Keratinocyte (primary cell): ENCODE measurements at places on chromosomes 16 and 17.

DNA sequence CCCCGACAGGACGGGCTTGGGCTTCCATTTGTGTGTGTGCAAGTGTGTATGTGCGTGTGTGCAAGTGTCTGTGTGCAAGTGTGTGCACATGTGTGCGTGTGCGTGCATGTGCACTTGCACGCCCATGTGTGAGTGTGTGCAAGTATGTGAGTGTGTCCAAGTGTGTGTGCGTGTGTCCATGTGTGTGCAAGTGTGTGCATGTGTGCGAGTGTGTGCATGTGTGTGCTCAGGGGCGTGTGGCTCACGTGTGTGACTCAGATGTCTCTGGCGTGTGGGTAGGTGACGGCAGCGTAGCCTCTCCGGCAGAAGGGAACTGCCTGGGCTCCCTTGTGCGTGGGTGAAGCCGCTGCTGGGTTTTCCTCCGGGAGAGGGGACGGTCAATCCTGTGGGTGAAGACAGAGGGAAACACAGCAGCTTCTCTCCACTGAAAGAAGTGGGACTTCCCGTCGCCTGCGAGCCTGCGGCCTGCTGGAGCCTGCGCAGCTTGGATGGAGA is 23.1 kb upstream of the ITGAX start:
- no peaks in the 10 kb centered on the region for H3K4me1 ChIP-seq
- no peaks in the 10 kb centered on the region for H3K36me3 ChIP-seq
- no peak overlapping the region for H3K4me3 ChIP-seq
- H3K27me3 ChIP-seq, result peaks cover 41% of the 10 kb centered on the region

DNA sequence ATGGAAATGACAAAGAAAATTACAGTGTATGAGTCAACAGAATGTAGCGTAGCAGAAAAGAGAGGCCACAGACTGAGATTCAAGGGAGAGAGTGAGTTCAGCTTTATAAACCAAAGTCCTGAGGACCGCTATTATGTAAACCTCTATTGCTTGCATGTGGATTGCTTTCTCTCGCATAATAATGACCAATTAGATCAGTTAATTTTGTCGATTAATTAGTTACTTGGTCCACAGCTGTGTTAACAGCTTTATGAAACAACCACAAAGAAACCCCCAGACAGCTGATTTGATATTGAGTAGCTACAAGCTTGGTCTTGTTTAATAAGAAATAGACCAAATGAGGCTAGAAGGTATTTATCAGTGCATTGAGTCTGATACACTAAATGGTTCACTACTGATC is 291.8 kb upstream of the ERCC4 start:
- no peak overlapping the region for H3K4me3 ChIP-seq
- no peak for DNase-seq
- H3K36me3 ChIP-seq, result no peaks in the 10 kb centered on the region
- H3K27ac ChIP-seq, result no peak overlapping the region

GRCh38 chr16:58507195-58507962 is 7.4 kb downstream of the NDRG4 start:
- peaks cover 2% of the 10 kb centered on the region for H3K36me3 ChIP-seq
- DNase-seq, result no peak
- no peak overlapping the region for H3K27ac ChIP-seq
- H3K4me1 ChIP-seq, result no peaks in the 10 kb centered on the region
- no peaks in the 10 kb centered on the region for H3K27me3 ChIP-seq

DNA sequence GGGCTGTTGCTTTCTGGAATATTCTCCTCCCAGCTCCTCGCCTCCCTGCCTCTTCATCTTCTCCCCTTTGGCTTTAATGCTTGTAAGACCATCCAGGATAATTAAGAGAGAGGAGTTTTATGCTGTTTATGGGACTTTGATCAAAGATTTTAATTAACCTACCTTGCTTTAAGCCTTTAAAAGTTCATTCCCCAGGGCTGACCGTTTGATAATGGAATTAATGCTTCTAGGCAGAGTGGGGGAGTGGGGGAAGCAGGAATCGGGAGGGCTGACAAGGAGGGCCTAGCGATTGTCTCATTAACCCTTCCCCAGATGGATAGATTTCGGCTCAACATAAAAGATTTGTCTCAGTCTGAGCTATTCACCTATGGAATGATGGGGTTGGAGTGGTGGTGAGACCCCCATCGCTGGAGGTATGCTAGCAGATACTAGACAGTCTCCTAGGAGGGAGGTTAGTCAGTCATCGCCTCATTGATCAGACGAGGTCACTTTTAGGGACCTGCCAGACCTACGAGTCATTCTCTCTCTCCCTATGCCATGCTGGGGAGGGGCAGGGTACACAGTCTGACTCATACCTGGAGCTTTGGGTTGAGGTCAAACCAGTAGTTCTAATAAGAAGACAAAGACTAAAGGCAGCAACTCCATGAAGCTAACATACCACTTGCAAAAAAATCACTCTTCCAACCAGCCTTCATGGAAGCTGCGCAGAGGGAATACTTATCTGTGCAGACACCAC is 236.6 kb upstream of the NLRP1 start:
- peaks cover 7% of the 10 kb centered on the region for H3K4me1 ChIP-seq
- no peak overlapping the region for H3K4me3 ChIP-seq
- no peak for DNase-seq
- no peak overlapping the region for H3K27ac ChIP-seq
- peaks cover 11% of the 10 kb centered on the region for H3K27me3 ChIP-seq
- H3K36me3 ChIP-seq, result no peaks in the 10 kb centered on the region

- H3K27ac ChIP-seq, result no peak overlapping the region
- H3K36me3 ChIP-seq, result peaks cover 24% of the 10 kb centered on the region
- no peak for DNase-seq
Observed at GRCh38 chr16:30351001-30351441, 4.1 kb downstream of the CD2BP2 start.

- DNase-seq, result no peak
- peak overlapping the region; percentile 95 for H3K27ac ChIP-seq
- H3K36me3 ChIP-seq, result no peaks in the 10 kb centered on the region
Observed at GRCh38 chr16:14510581-14510938, 119.5 kb downstream of the PARN start.

DNA sequence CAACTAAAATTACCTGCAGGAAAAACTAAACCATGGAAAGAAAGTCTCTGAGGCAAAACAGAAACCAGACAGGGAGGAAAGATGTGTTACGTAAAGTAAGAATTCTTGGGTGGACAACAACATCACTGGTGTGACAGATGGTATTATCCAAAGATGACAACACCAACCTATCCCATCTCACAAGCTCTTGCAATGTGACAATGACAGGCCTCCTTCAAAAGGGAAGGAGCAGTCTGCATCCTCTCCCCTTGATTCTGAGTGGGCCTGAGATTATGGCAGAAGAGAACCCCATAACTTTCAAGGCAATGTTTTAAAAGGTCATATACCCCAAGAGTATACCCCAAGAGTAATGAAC is 17.6 kb upstream of the KDM8 start:
- H3K4me3 ChIP-seq, result no peak overlapping the region
- no peaks in the 10 kb centered on the region for H3K4me1 ChIP-seq
- H3K36me3 ChIP-seq, result no peaks in the 10 kb centered on the region
- H3K27ac ChIP-seq, result no peak overlapping the region
- DNase-seq, result no peak

DNA sequence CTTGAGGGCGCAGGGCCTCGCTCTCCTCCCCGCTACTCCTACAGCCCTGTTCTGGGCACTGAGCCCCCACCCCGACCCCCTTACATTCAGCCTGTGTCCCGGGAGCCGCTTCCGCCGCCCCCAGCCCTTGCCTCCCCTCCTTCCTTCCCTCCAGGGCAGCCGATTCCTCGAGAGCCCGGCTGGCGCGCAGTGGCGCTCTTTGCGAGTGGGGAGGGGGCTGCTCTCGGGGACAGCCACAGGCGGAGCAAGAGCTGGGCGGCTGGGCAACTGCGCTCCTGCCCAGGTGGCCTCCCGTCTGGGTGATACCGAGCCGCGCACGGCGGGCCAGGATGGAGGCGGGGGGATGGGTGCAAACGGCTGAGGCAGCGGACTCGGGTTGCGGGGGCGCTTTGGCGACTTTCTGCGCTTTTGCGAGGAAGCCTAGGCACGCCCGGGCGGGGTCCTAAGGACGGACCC is 1.2 kb downstream of the MMP15 start:
- no peaks in the 10 kb centered on the region for H3K27me3 ChIP-seq
- no peaks in the 10 kb centered on the region for H3K36me3 ChIP-seq
- H3K27ac ChIP-seq, result no peak overlapping the region
- H3K4me1 ChIP-seq, result peaks cover 31% of the 10 kb centered on the region
- no peak for DNase-seq

DNA sequence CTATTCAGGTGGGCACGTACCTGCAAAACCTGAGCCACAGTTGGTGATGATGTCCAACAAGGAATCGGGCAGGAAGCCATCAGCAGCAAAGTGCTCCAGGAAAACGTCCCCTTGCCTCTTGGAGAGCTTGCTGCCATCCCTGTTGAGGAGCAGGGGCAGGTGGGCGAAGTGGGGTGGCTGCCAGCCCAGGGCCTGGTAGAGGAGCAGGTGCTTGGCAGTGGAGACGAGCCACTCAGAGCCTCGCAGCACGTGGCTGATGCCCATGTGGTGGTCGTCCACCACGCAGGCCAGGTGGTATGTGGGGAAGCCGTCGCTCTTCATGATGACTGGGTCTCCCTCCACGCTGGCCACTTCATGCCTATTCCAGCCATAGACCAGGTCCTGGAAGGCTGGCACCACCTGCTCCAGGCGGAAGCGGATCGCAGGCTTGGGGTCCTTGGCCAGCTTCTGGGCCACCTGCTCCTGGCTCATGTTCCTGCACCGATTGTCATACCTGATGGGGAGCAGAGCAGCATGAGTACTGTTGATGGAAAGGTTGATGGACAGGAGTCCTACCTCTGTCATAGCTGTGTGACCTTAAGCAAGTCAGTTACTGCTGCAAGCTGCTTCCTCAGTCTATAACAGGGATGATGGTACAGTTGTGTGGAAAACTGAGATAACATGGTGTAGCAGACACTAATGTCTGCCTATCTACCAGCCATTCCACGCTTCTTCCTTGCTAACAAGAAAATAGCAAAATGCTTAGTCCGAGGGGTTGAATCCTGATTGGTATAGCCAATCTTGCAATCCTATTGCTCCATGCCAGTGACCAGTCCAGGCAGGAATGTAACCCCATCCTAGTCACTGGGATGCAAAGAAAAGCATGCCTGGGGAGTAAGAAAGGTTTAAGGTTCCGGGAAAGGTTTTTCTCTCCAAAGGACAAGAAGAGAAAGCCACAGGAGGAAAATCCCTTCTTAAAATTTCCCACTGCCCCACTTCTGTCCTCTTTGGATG is 22.0 kb downstream of the EARS2 start:
- H3K27me3 ChIP-seq, result no peaks in the 10 kb centered on the region
- no peak overlapping the region for H3K27ac ChIP-seq
- no peak for DNase-seq
- H3K4me1 ChIP-seq, result peaks cover 25% of the 10 kb centered on the region
- H3K4me3 ChIP-seq, result no peak overlapping the region

- no peaks in the 10 kb centered on the region for H3K36me3 ChIP-seq
- no peak overlapping the region for H3K4me3 ChIP-seq
- no peak overlapping the region for H3K27ac ChIP-seq
- no peak for DNase-seq
Observed at GRCh38 chr16:85888405-85889331, 10.3 kb upstream of the IRF8 start.
